Right lung (tissue), 10 donors: ENCODE measurements at places on chromosomes 12 and 14. TPM values are rescaled to one million over a fixed set of nuclear protein-coding genes. Genes with fewer than 3 reads are reported as not detected.

The SIX6 gene
- polyA plus RNA-seq = not detected

- DNase-seq = no peak
These were observed 33.2 kb downstream of the SAMD4A start for GRCh38 chr14:54599966-54600716.

DNA sequence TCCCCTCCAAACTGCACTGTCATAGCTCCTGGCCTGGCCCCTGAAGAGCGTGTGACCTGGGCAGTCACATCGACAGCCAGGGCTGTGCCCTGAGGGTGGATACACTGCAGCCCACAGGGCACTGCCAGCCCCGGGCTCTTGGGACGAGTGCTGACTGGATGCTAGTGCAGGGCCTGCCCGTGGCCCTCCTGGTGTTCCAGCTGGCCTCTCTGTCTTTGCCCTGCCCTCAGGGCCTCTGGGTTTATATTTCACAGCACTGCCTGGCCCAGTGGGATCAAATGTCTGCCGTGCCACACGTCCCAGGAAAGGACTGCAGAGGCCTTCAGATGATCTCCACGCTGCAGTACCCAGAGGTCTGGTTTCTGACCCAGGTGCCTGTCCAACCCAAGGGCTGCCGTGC, 10.1 kb upstream of the CCDC197 start:
- no peak for DNase-seq

DNA sequence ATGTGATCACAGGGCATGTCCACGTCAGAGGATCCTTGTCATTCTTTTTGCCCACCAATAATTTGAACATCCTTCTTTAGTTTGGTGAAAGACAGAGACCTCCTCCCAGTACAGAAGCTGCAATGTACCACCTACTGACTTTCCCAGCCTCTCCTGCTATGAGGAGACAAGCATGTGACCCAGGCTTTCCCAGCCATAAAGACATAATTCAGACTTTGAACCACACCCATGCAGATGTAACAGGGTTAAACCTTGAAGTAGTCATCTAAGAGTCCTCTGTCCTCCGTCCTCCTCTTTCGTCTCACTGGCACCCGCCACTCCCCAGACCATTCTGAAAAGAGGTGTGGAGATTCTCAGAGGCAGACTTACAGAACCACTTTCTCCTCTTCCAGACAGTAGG, 120.8 kb downstream of the KCNK10 start:
- DNase-seq = no peak

The UNC79 gene
- polyA plus RNA-seq = 0.55 TPM

GRCh38 chr12:120230326-120230973, 29.5 kb upstream of the RPLP0 start:
- no peak for DNase-seq

GRCh38 chr12:117155278-117156060, 34.8 kb downstream of the FBXO21 start:
- DNase-seq = no peak

GRCh38 chr14:89957791-89958190, 2.1 kb downstream of the TDP1 start:
- no peak for DNase-seq

DNA sequence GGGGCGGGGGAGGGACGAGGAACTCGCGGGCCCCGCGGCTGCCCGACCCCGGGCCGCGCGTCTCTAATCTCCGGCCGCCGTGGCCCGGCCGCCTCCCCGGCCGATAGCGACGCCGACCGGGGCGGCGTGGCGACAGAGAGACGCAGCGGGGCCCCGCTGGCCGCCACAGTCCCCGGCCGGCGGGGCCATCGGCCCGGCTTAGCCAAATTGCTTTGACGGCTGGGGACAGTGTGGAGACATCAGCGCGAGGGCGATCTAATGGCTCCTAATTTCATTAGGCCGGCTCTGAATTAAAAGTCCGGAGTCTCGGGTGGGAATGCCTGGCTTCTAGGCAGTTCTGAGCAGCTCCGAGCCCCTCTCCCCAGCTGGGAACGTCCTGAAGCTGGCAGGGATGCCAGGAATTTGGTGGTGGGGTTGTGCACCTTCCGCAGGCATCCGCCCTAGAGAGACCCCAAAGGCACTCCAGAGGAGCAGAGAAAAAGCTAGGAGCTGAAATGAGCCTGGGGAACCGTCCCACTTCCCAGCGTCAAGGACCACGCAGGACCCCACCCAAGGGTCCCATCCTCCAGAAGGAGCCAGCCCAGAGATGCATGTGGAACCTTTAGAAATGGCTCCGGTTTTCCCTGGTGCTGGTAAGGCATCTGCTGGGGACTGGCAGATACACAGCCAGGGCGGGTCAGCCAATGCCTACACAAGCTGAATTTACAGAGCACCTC, 9.6 kb downstream of the TBX5 start:
- no peak for DNase-seq

GRCh38 chr14:101475456-101476257, 85.6 kb upstream of the DIO3 start:
- DNase-seq = peak; percentile 77

The GPR68 gene
- 2.2 TPM for polyA plus RNA-seq

- DNase-seq = no peak
These were observed 17.2 kb downstream of the PPFIBP1 start for GRCh38 chr12:27541031-27541719.

The PROX2 gene
- polyA plus RNA-seq = 2.5 TPM

DNA sequence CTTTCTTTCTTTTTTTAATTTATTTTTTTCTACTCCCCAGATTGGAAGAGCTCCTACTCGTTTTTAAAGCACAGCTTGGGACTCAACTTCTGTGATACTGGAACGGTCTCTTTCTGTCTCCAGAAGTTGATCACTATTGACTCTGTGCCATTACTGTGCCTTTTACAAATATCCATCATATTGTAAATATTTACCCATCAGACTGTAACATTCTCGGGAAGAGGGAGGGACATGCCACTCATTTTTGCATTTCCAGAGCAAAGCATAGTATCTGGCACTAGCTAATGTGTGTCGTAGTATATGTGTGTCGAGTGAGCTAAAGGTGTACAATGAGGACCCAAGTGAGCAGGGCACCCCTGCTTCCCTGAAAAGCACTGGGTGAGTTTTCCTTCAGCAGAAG, 24.0 kb upstream of the GSG1 start:
- DNase-seq = no peak

- DNase-seq = no peak
These were observed 44.5 kb upstream of the COCH start for GRCh38 chr14:30829853-30830252.

The TDRD9 gene
- 2.3 TPM for polyA plus RNA-seq

GRCh38 chr14:57136669-57137328, 131.9 kb downstream of the EXOC5 start:
- DNase-seq = no peak

DNA sequence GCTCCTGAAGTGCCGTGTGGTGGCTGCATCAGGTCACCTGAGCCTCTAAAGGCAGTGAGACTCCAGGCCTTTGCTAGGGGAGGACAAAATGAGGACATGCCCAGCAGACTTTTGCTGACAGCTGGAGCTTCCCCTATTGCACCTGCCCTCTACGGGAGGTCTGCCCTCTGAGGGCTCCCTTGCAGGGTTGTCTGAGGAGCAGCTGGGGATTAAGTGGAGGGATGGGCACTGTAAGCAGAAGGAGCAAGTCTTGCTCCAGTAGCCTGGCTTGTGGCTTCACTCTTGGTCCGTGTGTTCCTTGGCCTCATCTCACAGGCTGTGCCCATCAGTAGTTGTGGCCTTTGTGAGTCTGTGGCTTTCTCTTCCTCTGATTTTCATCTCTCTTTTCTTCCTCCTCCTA, 66.9 kb upstream of the NRXN3 start:
- no peak for DNase-seq

- no peak for DNase-seq
These were observed 111.3 kb upstream of the GARIN2 start for GRCh38 chr14:67077921-67078320.

- no peak for DNase-seq
These were observed 14.0 kb downstream of the CRY1 start for GRCh38 chr12:107079172-107080011.

- DNase-seq = peak; percentile 90
These were observed 25.4 kb upstream of the EIF4B start for GRCh38 chr12:52980650-52981423.

DNA sequence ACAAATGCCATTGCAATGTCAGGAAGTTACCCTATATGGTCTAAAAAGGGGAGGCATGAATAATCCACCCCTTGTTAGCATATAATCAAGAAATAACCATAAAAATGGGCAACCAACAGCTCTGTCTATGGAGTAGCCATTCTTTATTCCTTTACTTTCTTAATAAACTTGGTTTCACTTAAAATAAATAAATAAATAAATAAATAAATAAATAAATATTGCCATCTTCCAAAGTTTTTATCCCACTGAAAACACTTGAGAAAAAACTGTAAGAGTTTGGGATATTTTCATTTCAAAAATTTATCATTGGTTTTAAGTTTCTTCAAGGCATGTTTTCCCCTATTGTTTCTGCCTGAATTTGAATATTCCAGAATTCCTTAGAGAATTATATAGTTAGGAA, 89.8 kb downstream of the SYT10 start:
- DNase-seq = no peak

GRCh38 chr14:31950764-31951637, 126.1 kb upstream of the ARHGAP5 start:
- peak; percentile 94 for DNase-seq

GRCh38 chr12:51246254-51246853, 7.7 kb downstream of the DAZAP2 start:
- DNase-seq = no peak

The RTL1 gene
- polyA plus RNA-seq = 0.11 TPM

The PMCH gene
- 0.27 TPM for polyA plus RNA-seq

The ARMH4 gene
- 15.3 TPM for polyA plus RNA-seq

- DNase-seq = peak; percentile 31
These were observed at the start of gene LRRC43 for GRCh38 chr12:122182887-122183587. LRRC43 (plus strand) TSS chr12:122183123; CDS start chr12:122183145, 22 bp downstream.

GRCh38 chr12:64745259-64745807, 13.9 kb downstream of the GNS start:
- no peak for DNase-seq

The ETNK1 gene
- 67.8 TPM for polyA plus RNA-seq

The LRRIQ1 gene
- 8.6 TPM for polyA plus RNA-seq

- DNase-seq = no peak
These were observed 217.5 kb upstream of the PPFIA2 start for GRCh38 chr12:81976661-81977060.

DNA sequence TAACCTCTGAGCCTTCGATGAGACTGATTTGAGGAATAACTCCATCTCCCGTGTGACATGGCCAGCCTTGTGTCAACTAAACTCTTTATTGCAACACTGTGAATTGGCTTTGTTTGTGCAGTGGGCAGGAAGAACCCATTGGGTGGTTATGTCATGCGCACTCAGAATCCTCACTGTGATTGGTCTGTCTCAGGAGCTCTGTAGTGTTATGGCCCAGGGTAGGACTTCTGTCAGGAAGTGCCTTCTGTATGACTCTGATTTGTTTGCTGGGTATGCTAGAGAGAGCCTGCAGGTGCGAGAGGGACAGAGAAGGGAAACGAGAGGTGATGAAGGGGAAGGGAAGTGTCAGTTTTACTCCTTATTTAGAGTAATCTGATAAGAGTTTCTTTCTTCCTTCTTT, 71.5 kb upstream of the DCD start:
- no peak for DNase-seq

DNA sequence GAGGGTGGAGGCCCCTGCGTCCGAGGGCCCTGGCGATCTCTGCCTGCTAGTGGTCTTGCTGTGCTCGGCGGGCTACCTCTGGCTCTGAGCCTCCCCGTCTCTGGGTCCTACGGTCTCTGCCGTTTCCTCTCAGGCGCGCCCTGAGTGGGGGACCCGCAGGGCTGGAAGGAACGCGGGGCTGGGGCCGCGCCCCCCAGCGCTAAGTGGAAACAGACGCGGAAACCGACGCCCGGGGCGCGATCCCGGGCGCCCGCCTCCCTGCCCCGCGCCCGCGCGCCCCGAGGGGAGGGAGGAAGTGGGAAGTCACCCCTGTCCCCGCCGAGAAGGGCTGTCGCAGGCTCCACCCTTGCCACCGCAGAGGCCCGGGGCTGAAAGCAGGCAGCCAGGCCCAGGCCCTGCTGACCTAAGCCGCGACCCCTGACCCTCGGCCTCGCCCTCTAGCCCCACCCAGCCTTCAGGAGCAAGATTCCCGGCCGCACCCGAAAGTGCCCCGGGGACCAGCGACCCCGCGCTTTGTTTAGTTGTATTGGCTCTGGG, 831 bp downstream of the CRIP1 start:
- DNase-seq = no peak

DNA sequence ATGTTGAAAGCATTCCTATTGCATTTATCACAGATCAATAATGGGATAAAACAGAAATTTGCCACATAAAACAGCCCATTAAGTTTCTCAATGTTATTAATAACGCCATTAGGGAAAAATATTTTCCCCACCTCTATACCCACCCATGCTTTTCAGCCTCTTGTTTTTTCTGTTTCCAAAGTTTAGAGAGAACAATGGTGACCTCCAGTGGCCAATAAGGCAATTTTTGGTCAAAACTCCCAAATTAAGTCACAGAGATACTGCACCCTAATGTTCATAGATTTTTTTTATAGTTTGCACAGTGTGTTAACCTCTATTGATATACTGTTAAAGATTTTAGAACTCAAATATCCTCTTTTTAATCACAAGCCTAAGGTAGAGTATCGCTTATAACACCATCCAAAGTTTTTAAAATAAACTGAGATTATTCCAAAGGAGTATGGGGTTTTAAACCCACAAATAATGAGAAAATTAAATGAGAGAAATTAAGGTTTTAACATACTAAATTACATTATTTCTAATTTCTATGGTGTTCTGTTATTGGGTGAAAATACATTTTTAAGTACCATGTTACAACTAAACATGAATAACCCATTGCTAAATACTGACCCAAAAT, 184.7 kb upstream of the DCN start:
- no peak for DNase-seq

The RNASE7 gene
- not detected for polyA plus RNA-seq

The MYO1A gene
- polyA plus RNA-seq = 0.18 TPM

DNA sequence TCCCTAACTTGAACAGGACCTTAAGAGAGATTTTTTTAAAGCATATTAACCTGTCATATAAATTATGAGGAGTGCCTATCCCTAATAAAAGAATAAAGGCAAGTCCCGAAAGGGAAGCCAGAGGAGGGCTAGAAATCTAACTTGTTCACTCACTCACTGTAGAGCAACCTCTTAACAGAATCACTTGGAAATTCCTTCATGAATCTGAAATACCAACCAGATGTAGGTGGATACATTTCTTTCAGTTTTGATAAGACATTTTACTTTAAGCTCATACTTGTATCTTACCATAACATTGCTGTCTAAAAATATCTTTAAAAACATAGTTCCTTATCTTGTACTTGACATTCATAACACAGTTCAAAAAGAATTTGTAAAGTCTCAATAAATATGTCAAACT, 25.7 kb downstream of the NTN4 start:
- DNase-seq = no peak

The MYL2 gene
- 40.4 TPM for polyA plus RNA-seq

GRCh38 chr14:77065851-77066577, 32.0 kb upstream of the CIPC start:
- DNase-seq = no peak

DNA sequence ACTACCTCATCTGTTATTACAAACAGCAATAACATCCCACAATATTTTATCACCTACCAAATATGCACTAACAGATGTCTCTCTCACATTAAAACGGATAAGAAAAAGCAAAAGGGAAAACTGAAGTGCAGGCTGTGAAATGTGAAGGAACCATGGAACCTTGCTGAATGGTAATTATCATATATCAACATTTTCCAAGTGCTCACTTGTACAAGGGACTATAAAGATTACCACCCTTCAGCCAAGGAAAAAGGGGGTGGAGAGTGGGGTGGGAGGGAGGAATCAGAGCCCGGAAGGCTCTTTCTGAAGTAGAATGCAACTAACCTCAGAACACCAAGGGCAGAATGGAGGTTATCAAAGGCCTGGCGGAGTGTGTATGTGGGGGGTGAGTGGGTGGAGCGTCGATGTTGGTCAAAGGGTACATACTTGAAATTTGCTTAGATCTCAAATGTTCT, 1.2 kb downstream of the SNX6 start:
- peak; percentile 18 for DNase-seq

The SERPINA6 gene
- polyA plus RNA-seq = not detected
